ENCODE measurements at places on chromosomes 3 and 15.

GRCh38 chr15:27797765-27798164 lies 301.4 kb downstream of the OCA2 start:
- DNase-seq: no peak

DNA sequence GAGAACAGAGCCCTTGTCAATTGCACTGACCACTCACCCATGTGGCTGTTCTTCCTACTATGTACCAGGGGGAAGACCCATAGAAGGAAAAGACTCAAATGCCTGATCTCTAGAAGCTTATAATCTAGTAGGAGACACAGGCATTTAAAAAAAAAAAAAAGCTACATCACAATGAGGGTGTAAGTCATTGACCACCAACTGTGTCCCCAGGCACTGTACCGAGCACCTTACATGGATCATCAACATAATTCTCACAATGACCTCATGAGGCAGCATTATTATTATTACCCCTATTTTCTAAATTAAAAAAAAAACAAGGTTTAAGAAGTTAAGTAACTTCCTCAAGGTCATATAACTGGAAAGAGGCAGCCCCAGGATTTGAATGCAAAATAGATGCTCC lies 247.4 kb downstream of the SHOX2 start:
- DNase-seq: no peak

GRCh38 chr15:85453144-85453872 lies 72.9 kb downstream of the AKAP13 start:
- no peak for DNase-seq

DNA sequence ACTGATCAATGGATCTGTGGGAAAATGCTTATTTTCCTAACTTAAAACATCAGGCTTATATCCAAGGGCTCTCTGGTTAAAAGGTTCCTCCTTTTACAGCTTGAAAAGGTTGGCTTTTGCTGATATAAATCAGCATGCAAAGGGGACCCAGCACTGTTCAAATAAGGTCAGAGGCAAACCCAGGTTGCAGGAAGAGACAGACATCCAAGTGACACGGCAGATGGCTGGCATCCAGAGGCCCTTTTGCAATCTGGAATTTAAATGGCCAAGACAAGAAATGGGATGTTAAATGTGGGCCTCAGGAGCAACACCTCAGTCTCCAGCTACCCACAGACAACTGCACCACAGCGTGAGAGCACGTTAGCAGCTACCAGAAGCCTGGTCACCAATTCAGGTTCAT lies 6.3 kb downstream of the SH3BP5 start:
- no peak for DNase-seq

DNA sequence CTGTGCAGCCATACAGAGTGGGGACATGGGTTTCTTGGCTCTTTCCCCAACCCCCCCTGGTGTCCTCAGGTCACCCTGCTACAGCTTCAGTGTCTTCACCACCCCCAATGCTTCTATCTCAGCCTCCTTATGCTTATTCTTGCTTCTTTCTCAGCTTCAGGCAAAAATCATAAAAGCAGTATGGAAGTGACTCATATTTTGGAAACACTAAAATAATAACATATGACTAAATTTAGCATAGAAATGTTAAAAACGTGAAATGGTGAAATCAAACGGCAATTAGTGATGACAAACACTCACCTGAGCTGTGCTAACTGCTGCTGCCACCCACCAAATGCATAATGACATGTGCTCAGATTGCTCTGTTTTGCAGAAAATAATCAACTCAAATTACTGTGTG lies 475.2 kb upstream of the EPHA3 start:
- DNase-seq: no peak

- DNase-seq: no peak
Observed at GRCh38 chr15:85826756-85827515, 32.2 kb upstream of the KLHL25 start.

DNA sequence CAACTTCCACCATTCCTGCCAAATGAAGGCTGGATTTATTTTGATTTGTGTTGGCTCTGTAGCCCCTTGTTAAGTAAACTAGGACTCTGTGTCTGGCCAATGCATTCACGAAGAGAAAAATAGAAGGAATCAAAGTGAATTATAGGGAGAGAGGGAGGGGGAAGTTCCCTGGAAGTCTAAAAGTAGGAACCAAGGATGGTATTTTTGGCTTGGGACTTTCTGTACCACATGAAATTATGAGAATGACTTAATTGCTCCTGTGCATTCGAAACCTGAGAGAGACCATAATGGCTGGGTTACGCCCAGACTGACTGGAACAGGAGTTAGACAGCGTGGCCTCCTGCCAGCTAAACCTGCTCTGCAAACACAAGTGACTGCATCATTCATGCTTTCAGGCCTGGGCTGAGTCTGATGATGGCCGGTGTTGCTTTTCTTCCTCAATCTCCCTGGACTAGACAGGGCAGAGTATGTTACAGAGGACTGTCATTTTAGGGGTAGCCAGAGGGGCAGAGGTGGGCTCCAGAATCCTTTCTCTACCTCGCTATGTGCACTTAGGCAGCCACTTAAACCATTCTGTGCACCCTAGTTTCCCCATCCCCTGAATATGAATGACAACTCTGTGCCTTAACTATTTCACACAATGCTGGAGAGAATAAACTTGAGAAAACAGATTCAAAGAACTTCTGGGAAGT lies 58.9 kb downstream of the MYO1E start:
- DNase-seq: no peak
